Left forelimb (tissue), 1 donor: ENCODE measurements at places on chromosomes 12 and 14.

- no peak for DNase-seq
Observed at GRCh38 chr12:89497467-89497866, 27.1 kb downstream of the GALNT4 start.

- DNase-seq: no peak
Observed at GRCh38 chr14:88834883-88835431, 10.5 kb downstream of the TTC8 start.

DNA sequence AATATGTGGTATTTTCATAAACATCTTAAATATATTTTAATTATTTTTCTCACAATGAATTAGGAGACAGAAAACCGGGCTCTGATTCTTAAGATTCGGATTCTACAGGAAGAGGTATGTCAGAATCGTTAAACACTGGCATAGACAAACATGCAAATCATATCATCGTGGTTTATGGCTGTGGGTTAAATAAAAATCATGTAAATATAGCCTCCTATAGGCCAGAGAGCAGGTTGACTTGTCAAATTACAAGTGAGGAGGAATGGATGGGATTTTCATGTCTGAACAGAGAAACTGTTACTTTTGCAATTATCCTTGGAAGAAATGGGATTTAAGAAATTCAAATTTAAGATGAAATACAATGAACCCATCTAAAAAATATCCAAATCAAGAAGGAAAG, 74.9 kb upstream of the BCAT1 start:
- DNase-seq: no peak

DNA sequence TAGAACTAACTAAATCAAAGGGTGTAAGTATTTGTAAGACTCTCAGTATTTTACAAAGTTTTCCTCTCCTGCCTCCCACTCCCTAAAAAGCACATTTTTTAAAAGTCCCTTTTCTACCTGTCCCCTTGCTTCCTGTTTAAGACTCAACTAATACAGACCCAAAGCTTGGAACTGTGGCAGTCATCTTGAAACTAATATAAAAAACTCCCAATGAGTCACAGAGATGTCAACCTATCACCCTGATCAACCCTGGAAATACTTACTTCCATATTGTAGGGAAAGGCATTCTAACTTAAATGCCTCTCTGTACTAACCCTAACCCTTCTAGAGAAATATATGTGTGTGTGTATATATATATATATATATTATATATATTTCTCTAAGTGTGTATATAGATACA, 184.8 kb downstream of the SPTSSA start:
- DNase-seq: no peak

DNA sequence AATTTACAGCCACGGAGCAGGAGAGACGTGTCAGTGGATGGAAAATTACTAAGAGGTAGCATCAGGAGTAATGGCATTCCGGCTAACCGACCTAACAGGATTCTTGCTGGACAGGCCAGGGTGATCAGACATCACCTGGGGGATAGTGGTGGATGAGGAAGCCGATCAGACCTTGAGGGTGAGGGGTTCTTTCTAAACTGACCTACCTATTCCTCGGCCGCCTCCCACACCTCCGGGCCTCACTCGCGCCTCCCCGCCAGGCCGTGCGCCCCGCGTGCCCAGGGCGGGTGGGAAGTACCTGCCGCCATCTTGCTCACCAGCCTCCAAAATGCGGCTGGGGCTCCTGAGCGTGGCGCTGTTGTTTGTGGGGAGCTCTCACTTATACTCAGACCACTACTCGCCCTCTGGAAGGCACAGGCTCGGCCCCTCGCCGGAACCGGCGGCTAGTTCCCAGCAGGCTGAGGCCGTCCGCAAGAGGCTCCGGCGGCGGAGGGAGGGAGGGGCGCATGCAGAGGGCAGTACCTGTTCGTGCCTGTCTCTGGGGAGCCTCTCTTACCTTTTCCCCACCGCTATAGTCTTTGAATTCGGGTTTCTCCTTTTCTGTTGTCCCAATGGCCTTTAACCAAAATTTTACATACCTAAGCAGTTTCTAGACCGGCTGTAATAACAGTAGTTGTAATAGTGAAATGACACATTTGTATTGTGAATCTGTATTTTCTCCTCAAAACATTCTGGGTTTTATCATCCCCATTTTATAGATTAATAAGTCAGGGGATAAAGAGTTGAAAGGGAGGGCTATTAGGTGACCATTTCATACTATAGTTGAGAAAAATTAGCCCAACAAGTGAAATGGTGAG, at the start of gene TMPRSS12:
TSS of gene TMPRSS12 (plus strand) at position 290 of the 857 bp plus-strand sequence. CDS start at position 329, 39 bp downstream.
- no peak for DNase-seq

DNA sequence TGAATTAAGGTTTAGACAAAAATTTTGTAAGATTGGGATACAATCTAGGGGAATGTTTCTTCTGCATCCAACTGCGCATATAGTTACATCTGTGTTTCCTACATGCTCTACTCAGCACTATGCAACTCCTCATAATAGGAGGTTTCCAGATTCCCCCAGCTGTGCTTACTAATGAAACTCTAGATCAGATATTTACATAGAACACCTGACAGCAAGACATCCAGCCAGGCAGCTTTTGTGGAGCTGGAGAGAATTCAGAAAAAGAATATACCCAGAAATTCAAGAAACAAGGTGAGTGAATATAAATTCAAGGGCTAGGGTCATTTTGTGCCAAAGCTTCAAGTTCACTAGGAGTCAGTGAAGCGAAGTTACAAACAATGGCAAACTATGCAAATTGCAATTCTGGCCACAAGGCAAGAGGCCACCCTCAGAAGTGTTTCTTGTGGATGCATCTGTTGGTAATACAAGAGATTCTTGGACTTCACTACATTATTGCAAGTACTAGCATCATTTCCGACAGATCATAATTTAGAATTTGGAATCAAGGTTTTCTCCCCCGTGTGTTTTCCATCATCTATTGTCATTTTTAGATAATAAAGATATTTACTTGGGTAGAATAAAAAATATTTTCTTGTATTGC, 341.2 kb upstream of the NAV3 start:
- DNase-seq: no peak

- no peak for DNase-seq
Observed at GRCh38 chr14:101518611-101519473, 42.5 kb upstream of the DIO3 start.

DNA sequence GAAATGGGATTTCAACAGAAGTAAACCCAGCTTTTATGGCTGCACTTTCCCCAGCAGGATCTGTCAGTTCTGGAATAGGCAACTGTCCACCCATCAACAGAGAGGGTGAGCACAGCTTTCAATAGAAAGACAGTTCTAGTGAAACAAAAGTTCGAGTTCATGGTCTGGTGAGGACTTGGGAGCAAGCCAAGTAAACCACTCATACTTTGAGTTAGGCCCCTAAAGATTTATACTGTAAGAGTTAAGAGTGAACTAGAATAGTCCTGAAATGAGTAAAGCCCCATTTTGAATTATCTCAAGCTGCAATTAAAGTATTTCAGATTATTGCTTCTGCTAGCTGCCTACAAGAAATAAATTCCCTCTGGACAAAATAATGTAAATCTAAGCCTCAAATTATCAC, 82.6 kb downstream of the METTL25 start:
- DNase-seq: no peak

GRCh38 chr12:75751769-75752471, 240.5 kb upstream of the KRR1 start:
- no peak for DNase-seq

DNA sequence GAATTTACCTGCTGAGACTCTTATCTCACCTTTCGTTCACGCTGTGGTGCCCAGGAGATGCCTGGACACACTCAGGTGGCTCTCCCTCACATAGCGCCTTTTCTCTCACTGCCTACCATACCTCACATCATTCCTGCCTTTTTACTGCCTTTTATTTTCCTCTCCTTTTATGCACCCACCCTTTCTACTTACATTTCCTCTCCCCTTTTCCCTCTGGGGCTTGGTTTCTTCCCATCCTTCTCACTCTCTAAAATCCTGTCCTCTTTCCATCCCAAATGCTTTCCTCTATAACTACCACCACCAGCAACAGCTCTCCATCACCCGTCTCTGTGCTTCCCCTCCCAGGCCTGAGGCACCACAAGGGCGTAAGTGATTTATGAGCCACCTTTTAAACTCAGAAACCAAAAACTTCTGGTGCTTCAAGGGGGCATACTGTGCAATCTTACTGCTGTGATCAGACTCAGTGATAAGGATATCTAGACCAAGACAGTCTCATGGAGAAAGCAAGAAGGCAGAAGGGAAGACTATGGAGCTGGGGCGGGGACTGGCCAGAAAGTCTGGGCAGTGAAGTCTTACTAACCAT, 32.7 kb upstream of the SMUG1 start:
- DNase-seq: no peak

DNA sequence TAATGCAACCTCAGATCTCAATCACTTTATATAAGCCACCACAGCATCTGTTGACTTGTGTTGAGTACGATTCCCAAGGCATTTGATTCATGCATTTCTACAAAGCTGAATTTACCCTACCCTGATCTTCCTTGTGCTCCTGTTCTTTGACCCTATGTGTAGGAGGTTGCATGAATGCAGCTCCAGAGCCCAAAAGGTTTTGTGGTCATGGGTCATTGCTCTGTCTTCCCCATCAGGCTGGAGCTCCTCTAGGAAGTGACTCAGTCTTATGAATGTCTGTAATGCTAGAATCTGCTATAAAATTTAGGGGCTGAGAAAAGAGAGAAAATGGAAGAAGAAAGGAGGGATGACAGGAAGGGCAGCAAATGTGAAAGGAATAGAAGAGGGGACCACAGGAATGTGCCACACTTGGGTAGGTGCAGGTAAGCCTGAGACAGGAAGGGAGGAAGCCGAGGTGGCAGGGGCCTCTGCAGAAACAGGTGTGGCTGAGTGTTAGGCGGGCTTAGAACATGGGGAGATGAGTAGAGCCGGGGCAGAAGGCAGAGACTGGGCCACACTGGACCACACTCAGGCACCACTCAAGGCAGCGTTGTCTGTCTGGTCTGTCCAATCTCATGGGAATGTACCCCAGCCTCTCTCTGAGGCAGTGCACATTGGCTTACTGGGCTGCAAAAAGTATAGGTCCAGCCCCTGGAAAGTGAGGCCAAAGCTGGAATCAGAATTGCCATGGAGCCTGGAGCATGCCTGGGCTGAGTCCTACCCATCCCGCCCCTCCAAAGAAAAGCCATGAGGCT, 334.1 kb downstream of the BCL11B start:
- DNase-seq: no peak

- DNase-seq: no peak
Observed at GRCh38 chr14:74647678-74648461, 35.8 kb upstream of the LTBP2 start.

DNA sequence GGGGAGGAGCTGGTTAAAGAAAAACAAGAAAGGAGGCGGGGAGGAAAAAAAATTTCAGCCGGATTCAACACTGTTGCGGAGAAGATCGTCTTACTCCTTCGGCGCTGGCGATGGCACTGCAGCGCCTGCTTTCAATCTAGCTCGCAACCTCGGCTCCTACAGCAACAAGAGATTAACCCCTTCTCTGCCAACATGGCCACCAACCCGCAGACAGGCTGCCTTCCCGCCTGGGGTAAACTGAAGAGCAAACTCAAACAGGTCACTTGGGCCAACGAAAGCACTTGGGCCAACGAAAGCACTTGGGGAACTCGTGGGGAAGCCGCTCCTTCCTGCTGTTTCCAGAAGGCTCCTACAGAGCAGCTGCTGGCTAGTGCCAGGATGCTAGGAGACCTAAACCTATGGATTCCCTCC, 73.7 kb downstream of the CIT start:
- peak; percentile 74 for DNase-seq

- DNase-seq: no peak
Observed at GRCh38 chr12:104769144-104769561, 188.9 kb downstream of the SLC41A2 start.

DNA sequence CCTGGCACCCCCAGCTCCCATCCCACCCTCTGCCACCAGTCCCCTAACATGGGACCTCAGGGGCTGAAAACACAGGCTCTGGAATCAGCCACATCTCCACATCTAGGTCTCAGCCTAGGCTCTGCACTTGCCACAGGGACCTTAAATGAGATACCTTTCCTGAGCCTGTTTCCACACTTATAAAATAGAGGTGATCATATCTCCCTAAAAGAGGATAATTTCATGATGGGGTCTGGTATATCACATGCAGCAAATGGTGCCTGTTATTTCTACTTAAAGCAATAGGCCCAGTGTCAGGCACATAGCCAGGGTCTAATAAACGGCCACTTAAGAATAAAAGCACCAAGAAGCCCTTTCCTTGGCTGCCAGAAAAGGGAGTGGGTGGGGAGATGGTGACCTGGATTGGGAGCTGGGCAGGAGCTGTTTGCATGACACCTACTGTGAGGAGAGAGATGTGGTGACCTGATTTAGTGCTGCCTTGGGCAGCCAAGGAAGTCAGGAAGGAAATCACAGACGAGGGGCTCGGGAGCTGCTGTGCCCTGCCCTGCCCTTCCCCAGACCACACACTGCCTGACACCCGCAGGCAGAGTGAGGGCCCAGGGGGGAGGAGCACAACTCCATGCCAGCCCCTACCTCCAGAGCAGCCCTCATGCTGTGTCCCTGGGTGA, 71.2 kb downstream of the IRF2BPL start:
- DNase-seq: no peak

GRCh38 chr12:121814429-121815119, 10.8 kb downstream of the SETD1B start:
- DNase-seq: no peak

DNA sequence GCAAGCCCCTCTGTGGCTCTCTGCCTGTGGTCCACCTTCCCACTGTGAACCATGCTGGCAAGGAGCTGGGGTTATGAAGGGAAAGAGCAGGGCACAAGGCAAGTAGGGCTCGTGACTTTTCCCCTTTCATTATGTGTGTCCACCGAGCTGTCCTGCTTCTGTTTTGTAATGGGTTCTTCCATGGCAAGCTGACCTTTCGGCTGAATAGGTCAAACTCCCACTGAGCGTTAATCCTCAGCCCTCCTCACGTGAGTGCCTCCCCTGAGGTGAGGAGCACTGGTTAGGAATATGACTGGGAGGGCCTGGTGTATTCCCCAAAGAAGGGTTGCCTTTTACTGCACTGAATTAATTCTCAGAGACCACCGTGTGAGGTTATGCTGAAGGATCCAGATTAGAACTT, 424.3 kb downstream of the NPAS3 start:
- DNase-seq: no peak
